IPS DF 6.9 (cell line): ENCODE measurements at places on chromosomes 6 and 20.

- H3K36me3 ChIP-seq: no peaks in the 10 kb centered on the region
- H3K27me3 ChIP-seq: peaks cover 4% of the 10 kb centered on the region; the same call in 1 of the 2 replicates
Observed at GRCh38 chr20:36060676-36061075, 92.3 kb downstream of the CNBD2 start.

- H3K27ac ChIP-seq: no peak overlapping the region
- no peak overlapping the region for H3K4me3 ChIP-seq
- no peak for DNase-seq
- H3K4me1 ChIP-seq: no peaks in the 10 kb centered on the region
Observed at GRCh38 chr6:150307520-150307919, 61.3 kb upstream of the IYD start.

- no peak for DNase-seq
- H3K27ac ChIP-seq: no peak overlapping the region
- no peaks in the 10 kb centered on the region for H3K27me3 ChIP-seq
- H3K4me3 ChIP-seq: no peak overlapping the region
Observed at GRCh38 chr6:80696268-80696667, 589.8 kb downstream of the BCKDHB start.

- H3K4me3 ChIP-seq: no peak overlapping the region
- no peak overlapping the region for H3K27ac ChIP-seq
- DNase-seq: no peak
- peaks cover 3% of the 10 kb centered on the region; the same call in 1 of the 2 replicates for H3K4me1 ChIP-seq
- H3K27me3 ChIP-seq: no peaks in the 10 kb centered on the region
Observed at GRCh38 chr20:63382551-63383300, 21.6 kb upstream of the CHRNA4 start.

GRCh38 chr20:2749951-2750490 lies 50.4 kb downstream of the CPXM1 start:
- peak overlapping the region; percentile 31; the same call in 1 of the 2 replicates for H3K4me3 ChIP-seq
- H3K27me3 ChIP-seq: peaks cover 47% of the 10 kb centered on the region
- no peak overlapping the region for H3K27ac ChIP-seq
- H3K36me3 ChIP-seq: no peaks in the 10 kb centered on the region; the same call in 1 of the 2 replicates

DNA sequence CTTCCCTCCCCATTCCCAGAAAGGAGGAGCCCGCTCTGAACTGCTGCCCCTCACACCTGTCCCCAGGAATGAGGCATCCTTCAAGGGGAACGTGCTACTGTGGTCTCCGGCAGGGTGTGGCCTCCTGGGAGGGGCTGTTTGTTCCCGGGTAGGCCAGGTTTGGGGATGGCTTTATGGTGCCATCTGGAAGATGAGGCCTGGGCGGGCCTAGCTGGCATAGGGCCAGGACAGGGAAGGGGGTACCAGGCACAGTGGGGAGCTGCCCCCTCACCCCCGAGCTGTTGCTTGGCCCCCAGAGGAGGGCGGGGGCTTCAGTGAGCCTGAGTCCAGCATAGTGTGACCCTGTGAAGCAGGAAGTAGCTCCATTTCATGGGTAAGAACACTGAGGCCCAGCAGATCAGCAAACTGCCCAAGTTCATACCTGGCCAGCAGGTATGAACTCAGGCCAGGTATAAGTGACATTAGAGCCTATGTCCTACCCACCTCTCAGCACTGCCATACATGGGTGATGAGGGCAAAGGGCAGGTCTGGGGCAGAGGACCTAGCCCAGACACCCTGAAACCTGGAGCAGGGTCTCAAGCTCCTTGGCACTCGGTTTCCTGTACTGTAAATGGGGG lies 17.5 kb upstream of the SPDEF start:
- no peak for DNase-seq
- no peak overlapping the region for H3K27ac ChIP-seq
- H3K27me3 ChIP-seq: no peaks in the 10 kb centered on the region
- no peaks in the 10 kb centered on the region for H3K36me3 ChIP-seq

DNA sequence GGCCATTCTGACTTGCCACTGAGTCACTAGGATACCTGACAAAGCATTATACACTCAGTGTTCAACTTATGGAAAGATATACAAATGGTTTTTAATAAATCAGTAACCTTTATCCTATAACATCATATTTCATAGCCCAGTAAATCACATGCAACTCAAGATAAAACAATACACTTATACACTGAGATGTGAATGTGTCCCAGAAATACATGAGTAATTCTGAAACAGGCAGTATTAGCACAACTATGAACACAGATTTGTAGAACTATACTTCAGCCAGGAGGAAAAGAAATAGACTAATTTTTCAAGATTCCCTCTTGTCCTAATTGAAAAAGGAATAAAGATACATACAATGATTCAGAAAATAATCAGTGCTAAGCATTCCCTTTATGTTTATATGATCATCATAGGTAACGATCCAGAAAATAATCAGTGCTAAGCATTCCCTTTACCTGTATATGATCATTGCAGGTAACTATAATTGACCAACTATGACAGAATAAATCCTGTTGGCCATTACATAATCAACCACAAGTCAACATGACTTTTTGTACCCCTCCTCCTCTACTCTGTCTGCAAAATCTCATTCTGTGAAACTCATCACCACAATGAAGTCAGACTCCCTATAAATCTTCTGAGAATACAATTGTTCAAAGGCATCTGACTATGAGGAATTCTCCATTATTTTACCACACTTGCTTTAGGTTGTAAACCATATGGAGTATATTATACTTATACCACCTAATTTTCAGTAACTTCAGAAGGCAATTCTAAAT lies 30.3 kb downstream of the HACE1 start:
- no peak overlapping the region for H3K4me3 ChIP-seq
- DNase-seq: no peak
- no peak overlapping the region for H3K27ac ChIP-seq
- H3K27me3 ChIP-seq: no peaks in the 10 kb centered on the region
- no peaks in the 10 kb centered on the region for H3K36me3 ChIP-seq

- H3K4me1 ChIP-seq: peaks cover 8% of the 10 kb centered on the region; the same call in 1 of the 2 replicates
- H3K27ac ChIP-seq: no peak overlapping the region
- no peaks in the 10 kb centered on the region for H3K27me3 ChIP-seq
- DNase-seq: no peak
Observed at GRCh38 chr6:130202782-130203181, 20.0 kb downstream of the SAMD3 start.

DNA sequence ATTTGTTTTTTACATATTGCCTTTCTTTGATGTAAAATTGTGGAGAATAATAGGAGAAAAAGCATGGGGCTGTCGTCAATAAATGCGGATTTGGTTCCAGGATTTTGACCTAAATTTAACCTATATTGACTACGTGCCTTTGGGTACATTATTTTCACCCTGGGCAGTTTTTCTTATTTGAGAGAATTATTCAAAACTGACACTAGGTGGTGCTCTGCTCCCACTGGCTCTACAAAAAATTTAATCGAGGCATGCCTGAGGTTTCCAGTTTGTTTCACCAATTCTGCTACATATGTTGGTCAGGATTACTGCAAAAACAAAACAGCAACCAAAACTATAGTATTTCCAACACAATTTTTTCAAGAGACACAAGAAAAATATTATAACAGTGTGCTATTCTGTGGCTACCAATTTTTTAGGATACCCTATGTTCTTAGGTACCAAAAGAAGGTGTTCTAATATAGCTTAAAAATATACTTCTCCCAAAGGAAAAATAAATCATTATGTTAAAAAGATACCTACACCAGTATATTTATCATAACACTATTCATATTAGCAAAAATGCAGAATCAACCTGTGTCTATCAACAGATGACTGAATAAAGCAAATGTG lies 48.6 kb upstream of the FABP7 start:
- no peak overlapping the region for H3K4me3 ChIP-seq
- no peaks in the 10 kb centered on the region for H3K36me3 ChIP-seq
- no peaks in the 10 kb centered on the region for H3K27me3 ChIP-seq
- no peak for DNase-seq

DNA sequence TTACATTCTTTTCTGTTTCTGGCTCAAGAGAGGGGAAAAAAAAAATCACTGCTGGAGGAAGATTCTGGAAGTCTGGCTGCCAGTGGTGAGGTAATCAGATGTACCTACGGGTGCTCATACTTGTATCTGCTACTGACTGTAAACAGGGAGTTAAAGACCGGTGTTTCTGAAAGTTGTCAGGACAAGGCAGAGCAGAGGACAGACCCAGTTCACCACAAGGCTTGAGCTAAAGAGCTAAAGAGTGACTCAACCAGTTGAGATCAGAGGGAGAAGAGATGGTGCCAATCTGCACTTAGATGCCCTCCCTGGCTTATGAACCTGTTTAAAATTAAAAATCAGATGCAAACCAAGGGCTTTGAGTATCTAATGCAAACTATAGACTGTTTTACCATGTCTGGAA lies 55.4 kb downstream of the CEP162 start:
- H3K4me1 ChIP-seq: no peaks in the 10 kb centered on the region
- H3K36me3 ChIP-seq: no peaks in the 10 kb centered on the region
- no peaks in the 10 kb centered on the region for H3K27me3 ChIP-seq

GRCh38 chr6:26086211-26086610 lies 1.0 kb upstream of the HFE start:
- no peak overlapping the region for H3K4me3 ChIP-seq
- peaks cover 1% of the 10 kb centered on the region; the same call in 1 of the 2 replicates for H3K27me3 ChIP-seq
- no peak overlapping the region for H3K27ac ChIP-seq
